ENCODE measurements at places on chromosomes 3 and 15.

DNA sequence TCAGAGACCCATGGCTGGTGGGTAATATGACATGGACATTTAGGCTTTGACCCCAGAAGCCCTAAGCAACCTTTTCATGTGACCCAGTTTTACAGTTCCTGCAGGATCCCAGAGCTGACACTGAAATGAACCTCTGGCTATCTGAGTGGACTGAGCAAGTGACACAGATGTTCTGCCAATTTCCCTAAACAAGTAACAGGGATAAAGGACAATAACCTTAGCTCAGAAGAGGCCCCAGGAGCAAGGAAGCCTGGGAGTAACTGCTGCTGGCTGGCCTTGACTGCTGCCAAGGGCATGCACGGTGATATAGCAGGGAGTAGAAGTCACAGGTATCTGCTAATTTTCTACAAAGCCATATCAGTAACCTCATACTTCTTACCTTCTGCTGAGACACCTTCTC, 177.9 kb downstream of the CHL1 start:
- DNase-seq: no peak

DNA sequence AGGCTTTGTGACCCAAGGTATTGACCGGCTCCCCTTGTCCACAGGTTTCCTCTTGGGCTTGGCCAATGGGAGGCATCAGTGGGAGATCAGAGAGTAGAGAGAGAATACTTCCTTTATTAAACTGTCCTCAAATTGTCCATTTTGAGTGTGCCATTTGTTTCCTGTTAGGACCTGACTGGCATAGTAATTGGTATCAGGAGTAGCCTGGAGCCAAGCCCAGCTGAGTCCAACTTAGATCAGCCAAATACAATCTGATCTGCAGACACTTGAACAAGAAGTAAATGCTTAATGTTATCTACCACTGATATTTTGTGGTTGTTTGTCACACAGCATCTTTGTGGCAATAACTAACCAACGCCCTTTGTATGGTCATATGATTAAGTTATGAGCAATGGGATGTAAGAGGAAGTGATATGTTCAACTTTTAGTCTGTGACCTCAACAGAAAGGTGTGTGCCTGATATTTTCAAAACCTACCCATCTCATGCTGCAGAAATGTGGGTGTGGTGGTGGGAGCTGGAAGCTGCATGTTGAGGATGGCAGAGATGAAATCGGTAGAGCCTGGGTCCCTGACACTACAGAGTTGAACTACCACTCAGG, 13.3 kb downstream of the MYD88 start:
- DNase-seq: peak; percentile 53

- DNase-seq: no peak
These were observed 278.4 kb upstream of the ZPLD1 start for GRCh38 chr3:102156426-102156825.

DNA sequence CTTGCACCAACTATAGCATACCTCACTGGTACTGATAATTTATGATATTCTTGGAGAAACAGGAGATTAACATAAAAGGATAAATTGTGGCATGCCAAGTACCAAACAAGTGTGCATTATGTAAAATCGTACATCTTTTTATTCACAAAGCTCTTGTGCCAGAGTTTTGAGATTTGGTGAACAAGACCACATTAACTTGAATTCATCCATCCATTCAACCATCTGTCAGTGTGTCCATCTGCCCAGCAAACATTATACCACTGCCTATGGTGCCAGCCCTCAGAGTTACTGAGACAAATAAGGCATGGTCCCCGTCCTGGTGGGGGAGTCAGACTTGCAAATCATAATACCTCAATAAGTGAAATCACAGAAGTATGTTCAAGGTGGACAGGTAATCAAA, 17.0 kb upstream of the NEO1 start:
- DNase-seq: no peak

DNA sequence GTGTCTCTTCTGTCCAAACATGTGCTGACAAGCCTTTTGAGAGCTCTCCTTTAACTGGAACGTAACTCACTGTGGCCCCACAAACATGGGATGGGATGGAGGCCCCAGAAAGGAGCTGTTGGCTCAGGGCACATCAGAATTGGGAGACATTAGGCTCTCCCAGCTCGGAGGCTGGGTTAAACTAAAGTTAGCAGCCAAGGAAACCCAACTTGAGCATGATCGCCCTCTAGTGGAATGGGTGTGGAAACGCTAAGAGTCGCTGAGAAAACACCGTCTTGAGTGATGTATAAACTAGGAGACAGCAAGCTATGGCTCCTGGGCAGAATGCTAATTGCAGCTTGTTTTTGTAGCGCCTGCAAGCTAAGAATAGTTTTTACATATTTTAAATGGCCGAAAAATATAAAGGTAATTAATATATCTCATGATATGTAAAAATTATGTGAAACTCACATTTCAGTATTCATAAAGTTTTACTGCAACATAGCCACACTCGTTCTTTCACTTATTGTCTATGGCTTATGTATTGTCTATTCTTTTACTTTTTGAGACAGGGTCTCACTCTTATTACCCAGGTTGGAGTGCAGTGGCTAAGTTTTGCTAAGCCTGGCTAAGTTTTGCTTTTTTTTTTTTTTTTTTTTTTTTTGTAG, 138.8 kb upstream of the HACD2 start:
- DNase-seq: peak; percentile 39

GRCh38 chr3:144384241-144384979, 412.8 kb downstream of the DIPK2A start:
- no peak for DNase-seq
